ENCODE measurements at places on chromosomes 2 and 18.

DNA sequence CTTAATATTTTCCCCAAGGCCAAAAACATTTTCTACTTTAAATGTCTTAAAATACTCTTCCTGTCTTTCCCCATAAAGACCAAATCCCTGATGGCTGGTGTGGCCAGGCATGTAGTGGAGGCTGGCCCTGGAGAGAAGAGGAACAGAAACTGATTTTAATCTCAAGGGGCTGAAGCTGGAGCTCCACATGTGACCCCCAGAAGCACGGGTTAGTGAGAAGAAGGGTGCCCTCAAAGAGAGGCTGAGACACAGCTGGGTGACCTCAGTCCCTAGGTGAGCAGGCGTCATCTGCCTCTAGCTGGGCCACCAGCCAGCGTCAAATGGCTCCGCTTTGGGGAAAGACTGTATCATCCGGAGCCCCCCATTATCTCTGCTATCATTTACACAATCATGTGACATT, 19.3 kb upstream of the TMEM18 start:
- no peak overlapping the region for H3K4me3 ChIP-seq
- no peaks in the 10 kb centered on the region for H3K4me1 ChIP-seq
- H3K27ac ChIP-seq = no peak overlapping the region
- no peak for DNase-seq
- H3K27me3 ChIP-seq = no peaks in the 10 kb centered on the region

DNA sequence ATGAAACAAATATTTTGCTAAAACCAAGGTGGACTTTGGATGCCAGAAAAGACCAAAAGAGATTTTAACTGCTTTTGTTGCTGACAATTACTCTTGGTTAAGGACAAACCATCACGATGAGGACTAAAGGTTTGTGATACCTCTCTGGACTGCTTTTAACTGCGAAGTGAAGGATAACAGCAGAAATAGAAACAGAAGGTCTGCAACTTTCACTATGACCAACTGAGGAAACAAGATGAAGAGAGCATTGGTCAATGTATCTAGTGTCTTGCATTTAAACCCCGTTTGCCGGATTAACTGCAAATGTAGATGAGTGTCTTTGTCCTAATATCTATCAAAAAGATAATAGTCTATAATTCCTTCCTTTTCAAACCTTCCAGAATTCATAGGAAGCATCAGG, 541.7 kb downstream of the ERBB4 start:
- no peaks in the 10 kb centered on the region for H3K27me3 ChIP-seq
- H3K4me1 ChIP-seq = no peaks in the 10 kb centered on the region
- DNase-seq = no peak
- H3K36me3 ChIP-seq = no peaks in the 10 kb centered on the region
- H3K4me3 ChIP-seq = no peak overlapping the region

- DNase-seq = no peak
- no peaks in the 10 kb centered on the region for H3K27me3 ChIP-seq
- H3K36me3 ChIP-seq = no peaks in the 10 kb centered on the region
- no peak overlapping the region for H3K27ac ChIP-seq
Measured at GRCh38 chr2:21363364-21363763, 239.6 kb downstream of the TDRD15 start.

DNA sequence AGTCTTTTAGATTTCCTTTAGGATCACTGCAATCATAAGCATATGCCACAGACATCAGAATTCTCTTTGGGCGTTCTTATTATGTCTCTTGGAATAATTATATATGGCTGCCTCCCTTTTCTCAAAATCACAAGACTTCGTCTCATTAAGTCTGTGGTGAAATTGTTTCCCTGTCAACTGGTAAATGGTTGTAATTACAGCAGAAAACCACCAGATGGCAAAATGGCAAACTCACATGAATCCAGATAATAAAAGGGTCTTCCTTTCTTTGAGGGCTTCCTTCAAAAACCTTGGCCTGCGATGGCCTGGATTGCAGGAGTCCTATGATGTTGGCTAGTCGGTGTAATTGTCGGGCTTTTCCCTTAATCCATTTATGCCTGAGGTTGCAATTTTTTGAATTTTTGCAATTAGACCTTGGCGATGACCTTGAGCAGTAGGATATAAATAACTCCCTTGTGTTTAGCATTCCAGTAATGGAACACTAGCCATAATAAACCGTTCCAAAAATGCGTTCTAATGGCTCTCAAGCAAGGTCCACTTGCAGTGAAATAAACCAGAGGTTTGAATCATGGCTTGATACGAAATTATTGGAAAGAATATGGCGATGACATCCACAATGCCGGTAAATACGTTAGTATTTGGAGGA, 656.4 kb downstream of the MBD2 start:
- H3K27me3 ChIP-seq = no peaks in the 10 kb centered on the region
- H3K36me3 ChIP-seq = no peaks in the 10 kb centered on the region
- no peak overlapping the region for H3K4me3 ChIP-seq
- no peaks in the 10 kb centered on the region for H3K4me1 ChIP-seq
- no peak overlapping the region for H3K27ac ChIP-seq

- H3K27ac ChIP-seq = no peak overlapping the region
- no peaks in the 10 kb centered on the region for H3K4me1 ChIP-seq
- no peaks in the 10 kb centered on the region for H3K36me3 ChIP-seq
- H3K4me3 ChIP-seq = no peak overlapping the region
- H3K27me3 ChIP-seq = peaks cover 4% of the 10 kb centered on the region
Measured at GRCh38 chr2:167702227-167702626, 545.2 kb downstream of the STK39 start.

DNA sequence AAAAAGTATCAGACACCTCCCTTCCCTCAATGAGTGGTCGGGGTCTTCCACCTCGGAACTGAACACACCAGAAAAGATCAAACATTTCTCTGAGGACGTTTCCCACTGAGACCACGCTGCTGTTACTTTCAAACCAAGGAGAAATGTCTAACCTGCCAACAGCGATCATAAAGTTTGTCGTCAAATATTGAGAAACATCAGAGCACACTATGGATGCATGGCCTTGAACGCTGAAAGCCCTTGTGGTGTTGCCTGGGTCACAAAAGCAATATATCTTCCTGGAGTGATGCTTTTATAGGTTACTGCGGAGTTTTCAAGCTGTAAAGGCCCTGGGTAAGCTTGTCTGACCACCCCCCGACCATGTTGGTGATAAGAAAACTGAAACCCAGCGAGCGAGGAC, 70.2 kb upstream of the ID2 start:
- H3K36me3 ChIP-seq = no peaks in the 10 kb centered on the region
- no peak for DNase-seq
- H3K4me1 ChIP-seq = no peaks in the 10 kb centered on the region
- no peak overlapping the region for H3K27ac ChIP-seq
- H3K27me3 ChIP-seq = no peaks in the 10 kb centered on the region
- H3K4me3 ChIP-seq = no peak overlapping the region

DNA sequence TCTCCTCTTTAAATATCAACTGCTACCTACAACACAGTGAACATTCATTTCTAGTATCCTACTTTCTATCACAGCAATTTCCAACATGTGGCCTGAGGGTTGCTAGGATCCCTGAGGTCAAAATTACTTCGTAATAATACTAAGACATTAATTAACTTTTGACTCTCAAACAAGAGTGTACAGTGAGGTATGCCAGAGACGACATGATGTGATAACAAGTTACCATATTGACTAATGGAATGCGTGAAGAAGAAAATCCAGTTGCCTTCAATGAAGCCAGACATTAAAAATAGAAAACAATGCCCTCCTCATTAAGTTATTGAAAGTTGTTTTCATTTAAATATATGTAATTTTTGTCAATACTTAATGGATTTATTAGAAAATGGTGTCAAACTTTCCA, 13.1 kb downstream of the ORC2 start:
- no peak for DNase-seq
- H3K27me3 ChIP-seq = no peaks in the 10 kb centered on the region
- H3K4me1 ChIP-seq = no peaks in the 10 kb centered on the region
- H3K4me3 ChIP-seq = no peak overlapping the region
- H3K36me3 ChIP-seq = peaks cover 68% of the 10 kb centered on the region
- no peak overlapping the region for H3K27ac ChIP-seq

GRCh38 chr2:217791551-217791950, 211.2 kb downstream of the TNS1 start:
- no peaks in the 10 kb centered on the region for H3K36me3 ChIP-seq
- H3K27ac ChIP-seq = no peak overlapping the region
- H3K4me1 ChIP-seq = no peaks in the 10 kb centered on the region
- H3K27me3 ChIP-seq = peaks cover 17% of the 10 kb centered on the region

DNA sequence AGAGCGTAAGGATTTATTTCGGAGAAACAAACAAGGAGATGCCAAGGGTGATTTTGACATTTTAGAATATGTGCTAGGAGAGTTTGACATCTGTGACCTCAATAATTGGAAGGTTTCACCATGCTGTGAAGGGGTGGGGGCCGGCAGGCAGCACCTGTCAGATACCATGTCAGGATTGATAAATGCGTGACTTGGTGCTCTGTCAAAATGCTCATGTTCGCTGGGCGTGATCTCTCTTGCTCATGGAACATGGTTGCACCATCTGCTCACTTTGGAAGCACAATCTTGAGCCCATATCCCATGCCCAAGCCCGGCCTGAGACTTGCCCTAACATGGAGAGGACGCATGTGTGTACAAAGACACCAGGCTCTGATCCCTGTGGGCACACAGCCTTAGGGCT, 347.6 kb downstream of the RNF144A start:
- H3K36me3 ChIP-seq = no peaks in the 10 kb centered on the region
- DNase-seq = no peak
- H3K4me3 ChIP-seq = no peak overlapping the region
- no peaks in the 10 kb centered on the region for H3K4me1 ChIP-seq
- no peak overlapping the region for H3K27ac ChIP-seq
- H3K27me3 ChIP-seq = no peaks in the 10 kb centered on the region
